ENCODE measurements at places on chromosomes 1 and 21. TPM values are rescaled to one million over a fixed set of nuclear protein-coding genes. Genes with fewer than 3 reads are reported as not detected.

DNA sequence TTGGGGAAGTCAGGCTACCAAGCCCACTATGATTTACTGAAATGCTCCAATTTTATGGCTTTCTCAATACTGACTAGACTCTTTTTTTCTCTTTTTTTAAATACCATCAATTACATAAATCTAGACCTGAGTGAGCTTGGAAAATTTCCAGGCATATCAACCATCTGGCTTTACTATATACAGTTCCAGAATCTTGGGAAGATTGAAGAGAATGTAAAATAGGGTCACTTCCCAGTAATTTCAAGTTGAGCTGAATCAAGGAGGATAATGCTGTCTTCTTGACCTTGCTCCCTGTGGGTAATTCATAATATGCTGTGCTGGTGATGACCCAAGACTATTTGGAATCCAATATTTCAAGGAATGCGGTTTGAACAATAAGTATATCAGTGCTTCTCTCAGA is 108.1 kb downstream of the MAP3K21 start:
- no peaks in the 10 kb centered on the region for H3K4me1 ChIP-seq
- H3K27ac ChIP-seq = no peak overlapping the region
- no peaks in the 10 kb centered on the region for H3K36me3 ChIP-seq
- DNase-seq = no peak
- H3K4me3 ChIP-seq = no peak overlapping the region

The CLIC6 gene
- total RNA-seq = not detected

The TSPEAR gene
- not detected for total RNA-seq

DNA sequence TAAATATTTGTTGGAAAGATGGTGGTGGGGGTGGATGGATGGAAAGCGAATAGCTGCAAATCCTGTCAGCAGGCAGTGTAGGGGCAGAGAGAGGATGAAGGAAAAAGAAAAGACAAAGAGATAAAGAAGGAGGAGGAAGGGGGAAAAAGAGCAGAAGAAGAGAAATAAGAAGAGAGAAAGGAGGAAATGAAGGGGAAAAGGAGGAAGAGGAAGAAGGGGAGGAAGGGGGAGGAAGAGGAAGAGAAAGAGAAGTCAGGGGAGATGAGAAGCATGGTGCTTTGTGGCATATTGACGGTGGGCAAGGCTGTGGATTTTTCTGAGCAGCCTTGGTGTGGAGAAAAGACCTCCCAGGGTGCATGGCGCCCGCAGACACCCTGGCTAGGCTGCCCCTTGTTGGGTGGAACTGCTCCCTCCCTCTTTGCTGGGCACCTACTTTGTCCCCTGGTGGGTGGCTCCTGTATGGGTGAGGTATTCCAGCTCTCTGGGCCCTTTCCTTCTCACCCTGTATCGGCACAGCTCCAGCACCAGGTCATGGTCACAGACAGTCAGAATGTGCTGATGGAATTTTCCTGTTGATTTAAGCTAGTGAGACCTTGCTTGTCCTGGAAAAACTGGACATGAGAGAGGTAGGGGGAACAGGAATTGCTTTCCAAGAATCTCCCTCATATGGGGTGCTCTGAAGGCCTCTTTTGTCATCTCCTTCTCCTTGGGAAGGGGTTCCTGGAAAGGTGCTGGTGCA is 45.7 kb upstream of the TLR5 start:
- peaks cover 7% of the 10 kb centered on the region for H3K4me1 ChIP-seq
- no peak overlapping the region for H3K4me3 ChIP-seq
- H3K36me3 ChIP-seq = no peaks in the 10 kb centered on the region
- H3K27ac ChIP-seq = no peak overlapping the region

The WNT4 gene
- total RNA-seq = not detected

Measured in HFFc6 (cell line).